HT1080 (cell line): ENCODE measurements at places on chromosomes 2 and 18.
A peak's percentile ranks its signal among the peaks of the same experiment; 100 is the strongest.

- no peak for DNase-seq
Observed at GRCh38 chr2:207469451-207469850, 60.3 kb upstream of the CREB1 start.

- no peak for DNase-seq
Observed at GRCh38 chr2:67039517-67040103, 357.5 kb upstream of the ETAA1 start.

DNA sequence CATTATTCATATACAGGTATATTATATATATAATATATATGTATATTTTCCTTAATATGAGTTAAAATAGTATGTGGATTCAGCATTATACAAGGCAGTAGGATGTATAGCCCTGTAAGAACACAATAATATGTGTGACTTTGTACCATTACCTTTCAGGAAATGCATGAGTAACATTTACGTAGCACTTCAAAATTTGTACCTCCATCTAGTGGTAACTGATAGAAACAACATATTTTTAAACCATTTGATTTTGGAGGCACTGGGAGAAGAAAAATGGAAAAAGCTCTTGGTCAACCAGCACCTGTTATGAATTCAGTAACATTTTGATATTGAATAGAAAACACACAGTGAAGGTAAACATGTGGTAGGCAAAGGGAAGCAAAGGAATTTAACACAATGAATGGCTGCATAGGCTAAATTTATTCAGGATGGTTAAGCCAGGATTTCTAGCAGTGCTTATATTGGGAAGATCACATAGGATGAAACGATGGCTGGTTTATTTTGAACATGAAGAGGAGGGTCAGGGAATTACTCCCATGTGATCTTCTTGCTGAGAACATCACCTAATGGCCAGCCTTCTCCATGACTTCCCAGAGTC is 565.5 kb downstream of the CCDC85A start:
- peak; percentile 32 for DNase-seq

GRCh38 chr2:62947403-62947802 is 103.2 kb upstream of the OTX1 start:
- DNase-seq = no peak

DNA sequence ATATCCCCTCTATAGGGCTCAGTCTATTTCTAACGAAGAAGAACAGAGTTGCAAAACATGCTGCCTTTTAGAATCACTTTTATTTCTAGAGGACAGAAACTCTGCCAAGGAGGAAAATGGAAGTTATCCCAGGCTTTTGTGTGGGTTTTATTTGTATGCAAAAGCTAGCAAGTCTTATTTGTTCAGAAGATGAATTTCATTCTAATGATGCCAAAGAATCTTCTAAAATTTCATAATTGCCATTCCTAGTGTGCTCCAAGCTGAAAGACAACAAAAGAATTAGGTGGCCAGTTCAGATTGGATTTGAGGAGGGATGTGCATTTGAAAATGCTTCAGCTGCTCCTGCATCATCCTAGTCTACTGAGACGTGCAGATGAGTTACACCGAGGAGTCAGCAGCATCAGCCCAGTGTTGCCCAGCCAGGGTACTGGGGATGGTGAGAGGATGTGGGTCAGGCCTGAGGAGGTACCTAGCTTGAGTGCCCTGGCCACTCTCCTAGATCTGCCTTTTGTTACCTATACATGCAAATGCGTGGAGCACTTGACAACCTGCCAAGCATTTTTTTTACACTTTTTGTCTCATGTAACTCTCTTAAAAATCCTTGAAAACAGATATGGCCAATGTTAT is 80.1 kb downstream of the KCNS3 start:
- DNase-seq = no peak

DNA sequence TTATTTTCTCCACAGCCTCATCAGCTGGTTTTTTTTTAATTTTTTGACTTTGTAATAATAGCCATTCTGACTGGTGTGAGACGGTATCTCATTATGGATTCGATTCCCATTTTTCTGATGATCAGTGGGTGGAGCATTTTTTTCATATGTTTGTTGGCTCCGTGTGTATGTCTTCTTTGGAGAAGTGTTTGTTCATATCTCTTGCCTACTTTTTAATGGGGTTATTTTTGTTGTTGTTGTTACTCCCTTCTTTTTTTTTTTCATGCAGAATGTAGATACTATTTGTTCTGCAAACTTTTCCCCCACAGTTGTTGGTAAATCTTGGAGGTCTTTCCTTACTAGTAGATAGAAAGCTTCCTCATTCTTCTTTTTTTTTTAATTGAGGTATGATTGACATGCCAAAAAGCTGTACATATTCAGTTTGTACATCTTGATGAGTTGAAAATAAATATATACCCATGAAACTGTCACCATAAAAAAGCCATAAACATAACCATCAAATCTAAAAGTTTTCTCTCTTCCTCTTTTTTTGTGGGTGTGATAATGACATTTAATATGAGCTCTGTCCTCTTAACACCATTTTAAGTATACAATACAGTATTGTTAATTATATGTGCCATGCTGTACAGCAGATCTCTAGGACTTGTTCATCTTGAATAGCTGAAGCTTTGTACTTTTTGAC is 21.8 kb upstream of the NT5DC4 start:
- no peak for DNase-seq
